ENCODE measurements at places on chromosomes 3 and 15. TPM values are rescaled to one million over a fixed set of nuclear protein-coding genes. Genes with fewer than 3 reads are reported as not detected.

GRCh38 chr3:111956449-111956848, 22.4 kb upstream of the ABHD10 start:
- DNase-seq: no peak

- DNase-seq: no peak
Measured at GRCh38 chr3:143657391-143657790, 190.9 kb downstream of the SLC9A9 start.

DNA sequence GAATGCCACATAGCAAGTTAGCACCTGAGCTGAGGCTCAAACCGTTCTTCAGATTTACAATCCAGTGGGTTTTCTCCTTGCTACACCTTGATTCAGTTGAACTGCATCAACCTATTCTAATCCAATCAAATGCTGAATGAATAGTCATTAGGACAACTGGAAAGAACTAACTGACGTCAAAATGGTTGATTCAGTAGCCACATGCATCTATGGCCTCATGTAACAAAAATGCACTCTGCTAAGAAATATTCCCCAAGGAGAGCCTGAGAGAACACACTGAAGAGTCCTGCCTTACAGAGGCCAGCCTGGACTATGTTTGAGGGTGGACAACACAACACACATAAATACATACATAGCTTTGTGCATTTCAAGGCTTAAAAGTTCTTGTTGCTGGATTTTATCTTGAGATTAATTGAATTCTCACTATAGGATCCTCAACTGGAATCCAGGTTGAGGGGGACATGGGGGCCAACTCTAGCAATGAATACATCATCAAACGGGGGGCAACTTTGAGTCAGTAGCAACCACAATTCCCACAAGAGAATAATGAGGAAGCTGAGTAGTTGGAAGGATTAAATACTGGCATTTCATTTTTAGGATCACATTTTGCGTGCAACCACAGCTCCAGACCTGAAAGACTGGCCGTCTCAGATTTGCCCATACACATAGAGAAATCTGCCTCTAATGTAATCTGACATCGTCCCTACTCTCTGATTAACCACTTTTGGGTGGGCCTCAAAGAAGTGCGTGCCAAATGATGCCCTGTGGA, 280.2 kb upstream of the ICE2 start:
- DNase-seq: no peak

DNA sequence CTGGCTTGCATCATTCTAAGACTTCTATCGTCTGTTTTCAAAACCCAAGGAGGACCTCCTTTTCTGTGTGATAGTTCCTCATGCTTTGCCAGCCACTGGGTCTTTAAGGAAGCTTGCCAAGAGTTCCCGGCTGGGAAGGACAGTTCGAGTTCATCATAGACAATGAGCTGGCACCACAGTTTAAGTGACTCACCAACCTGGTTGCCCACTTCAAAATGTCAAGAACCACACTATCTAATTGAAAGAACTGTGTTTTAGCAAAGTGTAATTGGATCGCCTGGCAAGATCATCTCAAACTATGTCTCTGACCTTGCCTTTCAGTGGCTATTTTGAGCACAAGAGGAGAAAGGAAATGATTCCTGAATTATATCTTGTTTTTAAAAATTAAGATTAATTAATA, 27.9 kb downstream of the SOX2 start:
- DNase-seq: no peak

GRCh38 chr15:98651581-98652220, 3.4 kb downstream of the IGF1R start:
- DNase-seq: peak; percentile 14

DNA sequence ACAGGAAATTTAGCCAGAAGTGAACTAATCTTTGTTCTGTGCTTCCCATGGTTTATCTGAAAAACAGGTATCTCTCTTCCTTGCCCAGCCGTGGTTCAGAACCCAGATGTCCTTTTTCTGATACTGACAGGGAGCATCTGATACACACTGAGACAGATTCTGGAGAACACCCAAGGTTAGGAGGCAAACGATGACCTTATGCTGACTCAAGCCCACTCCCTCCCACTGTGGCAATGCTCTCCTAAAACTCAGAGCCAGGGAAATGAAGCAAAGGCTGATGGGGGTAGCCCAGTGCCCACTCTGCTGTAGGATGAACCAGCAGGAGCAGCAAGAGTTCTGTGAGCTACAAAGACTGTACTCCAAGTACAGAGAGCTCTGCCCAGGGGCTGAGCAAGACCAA, 225.1 kb downstream of the NTRK3 start:
- no peak for DNase-seq

DNA sequence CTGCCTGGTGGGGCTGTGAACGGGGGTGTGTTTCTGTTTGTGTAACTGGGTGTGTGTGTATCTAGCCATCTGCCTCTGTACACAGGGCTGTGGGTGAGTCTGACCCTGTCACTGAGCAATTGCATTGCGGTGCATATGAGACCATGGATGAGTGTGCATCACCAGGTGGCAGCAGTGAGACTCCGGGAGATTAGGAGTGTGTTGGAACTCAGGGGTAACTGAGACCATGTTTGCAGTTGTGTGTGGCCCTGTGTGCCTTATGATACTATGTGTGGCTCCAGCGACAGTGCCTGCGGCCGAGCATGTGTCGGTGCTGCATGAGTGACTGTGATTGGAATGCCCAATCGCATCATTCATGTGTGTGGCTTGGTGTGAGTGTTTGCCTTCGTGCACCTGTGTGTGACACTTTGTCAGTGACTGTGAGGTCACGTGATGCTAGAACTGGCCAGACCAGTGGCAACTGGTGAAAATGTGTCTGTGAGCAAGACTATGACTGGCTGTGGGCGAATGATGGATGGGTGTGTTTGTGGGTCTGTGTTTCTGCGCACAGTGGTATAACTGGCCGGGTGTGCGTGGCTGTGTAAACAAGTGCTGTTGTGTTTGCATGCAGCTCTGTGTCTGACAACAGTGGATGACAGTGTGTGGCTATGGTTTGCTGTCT, 14.0 kb downstream of the VILL start:
- peak; percentile 79 for DNase-seq

DNA sequence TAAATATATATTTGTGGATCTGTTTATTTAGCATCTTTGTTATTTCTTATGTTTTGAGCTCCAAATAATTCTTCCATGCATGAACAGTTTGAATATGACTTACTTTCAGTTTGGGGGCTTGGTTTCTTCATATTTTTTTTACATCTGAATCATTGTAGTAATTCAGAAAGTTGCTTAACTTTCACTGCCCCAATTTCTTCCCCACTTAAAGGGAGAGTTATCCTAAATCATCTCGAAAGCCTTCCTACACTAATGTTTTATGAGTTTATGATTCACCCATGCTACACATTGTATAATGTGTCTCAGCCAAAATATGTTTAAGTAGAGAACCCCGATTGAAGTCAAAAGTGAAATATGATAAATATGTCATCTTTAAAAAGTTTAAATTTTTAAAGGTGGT, 47.8 kb downstream of the SPRED1 start:
- no peak for DNase-seq

DNA sequence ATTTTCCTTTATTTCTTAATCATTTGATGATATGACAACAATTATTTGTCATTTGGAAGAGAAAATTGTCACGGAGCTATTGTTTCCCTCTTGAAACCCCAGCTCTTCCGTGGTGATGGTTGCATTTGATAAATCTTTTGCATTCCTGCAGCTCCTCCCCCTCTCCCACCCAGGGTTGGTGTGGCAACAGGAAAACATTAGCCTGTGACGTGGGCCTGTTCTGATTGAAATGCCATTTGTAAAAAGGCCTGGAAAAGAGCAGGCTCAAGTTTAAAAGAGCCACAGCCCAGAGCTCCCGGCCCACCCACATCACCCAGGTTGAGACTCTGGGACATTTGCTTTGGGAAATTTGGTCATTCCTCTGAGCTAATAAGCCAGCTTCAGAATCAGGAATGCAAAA, 282.5 kb downstream of the RPLP1 start:
- peak; percentile 6 for DNase-seq

DNA sequence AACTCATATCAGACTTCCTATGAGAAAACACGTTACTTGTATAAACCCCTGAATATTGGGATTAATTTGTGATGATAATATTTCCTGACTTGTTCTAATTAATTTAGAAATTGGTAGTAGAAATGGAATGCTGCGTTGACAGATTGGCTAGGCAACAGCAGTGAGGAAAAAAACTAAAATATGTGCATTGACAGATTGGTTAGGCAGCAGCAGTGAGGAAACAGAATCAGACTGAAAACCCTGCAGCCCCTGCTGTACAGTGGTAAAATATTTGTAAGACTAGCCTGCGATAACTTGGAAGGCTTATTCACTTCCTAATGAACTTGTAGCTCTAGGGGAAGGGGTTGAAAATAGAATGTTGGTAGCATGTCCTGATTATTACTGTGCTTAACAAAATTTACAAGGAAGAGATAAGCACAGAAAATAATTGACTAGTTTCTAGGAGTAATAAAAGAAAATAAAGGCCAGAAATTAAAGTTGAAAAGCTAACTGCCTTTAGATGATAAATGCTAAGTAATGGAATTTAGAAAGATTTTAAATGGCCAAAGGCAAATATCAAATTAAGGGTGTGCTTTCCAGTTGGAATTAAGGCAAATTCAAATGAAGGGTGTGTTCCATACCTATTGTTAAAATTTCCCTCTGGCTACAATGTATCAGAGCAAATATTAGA, 29.9 kb upstream of the IL16 start:
- DNase-seq: no peak

DNA sequence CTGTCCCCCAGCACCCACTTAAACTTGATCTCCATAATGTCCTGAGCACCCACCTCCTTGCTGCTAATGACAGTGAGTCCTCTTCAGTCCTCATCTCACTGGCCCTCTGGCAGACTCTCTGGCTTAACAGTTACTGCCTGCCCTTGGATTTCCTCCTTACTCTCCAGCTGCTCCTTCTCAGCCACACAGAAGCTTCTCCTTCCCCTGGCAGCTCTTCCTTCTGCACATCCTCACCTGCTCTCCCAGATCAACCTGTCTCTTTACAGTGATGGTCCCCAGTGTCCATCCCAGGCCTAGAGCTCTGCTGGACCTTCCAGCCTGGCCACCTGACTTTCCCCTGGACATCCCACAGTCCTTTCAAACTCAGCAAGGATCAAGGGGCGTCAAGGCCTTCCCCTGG, 47.4 kb upstream of the SMAD3 start:
- no peak for DNase-seq

- peak; percentile 32 for DNase-seq
Measured at GRCh38 chr3:38039101-38039898, at the start of gene DLEC1. DLEC1 (plus strand) TSS chr3:38039208; CDS start chr3:38039226, 18 bp downstream.

- DNase-seq: no peak
Measured at GRCh38 chr3:129056451-129057173, 4.0 kb upstream of the GP9 start.

DNA sequence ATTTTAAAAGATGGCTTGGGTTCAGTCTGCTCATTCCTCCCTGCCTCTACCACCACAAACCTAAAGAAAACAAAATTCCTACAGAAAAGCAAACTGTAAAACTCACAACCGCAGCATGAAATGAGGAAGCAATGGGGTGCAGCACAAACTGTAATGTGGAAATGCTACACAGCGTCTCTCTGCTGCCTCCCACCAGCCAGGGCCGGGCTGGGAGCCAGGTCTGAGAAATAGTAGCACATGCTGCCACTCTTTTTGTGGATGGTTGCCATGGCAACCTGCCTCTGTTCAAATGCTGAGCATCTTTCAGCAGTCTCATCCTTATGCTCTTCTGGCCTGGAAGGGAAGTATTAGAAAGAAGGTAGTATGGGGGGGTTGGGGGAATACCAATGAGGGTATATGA, 55.4 kb downstream of the EOMES start:
- DNase-seq: peak; percentile 56

- no peak for DNase-seq
Measured at GRCh38 chr15:45914425-45914824, 279.6 kb downstream of the SQOR start.

DNA sequence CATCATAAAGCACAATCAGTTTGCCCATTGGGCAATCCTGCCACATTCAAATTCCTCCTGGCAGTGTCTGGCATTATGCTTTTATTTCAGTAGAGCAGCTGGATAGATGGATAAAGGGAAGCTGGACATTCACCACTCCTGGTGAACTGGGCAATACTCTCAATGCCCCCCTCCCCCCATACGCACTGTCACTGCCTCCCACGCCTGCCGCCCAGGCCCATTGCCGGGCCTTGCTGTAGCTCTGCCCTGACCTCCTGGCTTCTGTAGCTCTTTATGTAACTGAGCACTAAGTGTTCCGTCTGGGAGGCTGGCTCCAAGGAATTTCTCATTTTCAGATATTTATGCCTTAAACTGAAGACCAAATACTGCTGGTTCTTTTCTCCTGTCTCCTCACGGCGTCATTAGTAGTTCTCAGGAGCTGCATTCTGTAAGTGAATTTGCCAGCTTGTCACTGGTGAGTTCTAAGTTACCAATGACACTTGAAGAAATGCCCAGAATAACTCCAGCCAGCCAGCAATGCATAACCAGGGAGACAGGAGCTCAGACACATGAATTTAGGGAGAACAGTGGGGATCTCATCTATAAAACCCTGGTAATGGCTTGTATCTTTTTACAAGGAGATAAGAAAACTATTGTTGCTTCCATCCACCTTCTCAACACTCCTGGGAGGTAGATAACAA, 25.5 kb upstream of the RASGRF1 start:
- DNase-seq: no peak

DNA sequence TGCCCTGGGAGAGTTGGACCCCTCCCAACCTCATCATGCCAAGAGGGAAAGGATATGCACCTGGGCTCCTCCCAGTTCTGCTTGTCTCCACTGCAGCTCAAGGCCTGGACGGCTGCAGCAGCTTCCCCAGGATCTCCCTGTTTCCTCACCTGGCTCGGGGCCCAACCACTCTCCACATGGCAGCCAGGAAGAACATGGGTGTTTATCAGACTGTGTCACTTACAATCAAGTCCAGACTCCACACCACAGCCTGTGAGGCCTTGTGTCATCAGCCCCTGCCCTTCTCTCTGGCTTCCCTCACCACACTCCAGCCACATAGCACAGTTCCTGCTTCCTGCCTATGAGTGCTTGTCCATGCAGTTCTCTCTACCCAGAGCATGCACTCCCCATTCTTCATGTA, 534.4 kb downstream of the EPHB1 start:
- no peak for DNase-seq

- DNase-seq: no peak
Measured at GRCh38 chr3:115758076-115758763, 134.9 kb downstream of the GAP43 start.

GRCh38 chr3:172701751-172702150, 9.1 kb downstream of the NCEH1 start:
- DNase-seq: no peak

- DNase-seq: peak; percentile 36
Measured at GRCh38 chr3:45479621-45480035, 91.3 kb downstream of the LARS2 start.

GRCh38 chr15:45670511-45670910, 35.7 kb downstream of the SQOR start:
- DNase-seq: peak; percentile 97

The IMPG2 gene
- total RNA-seq: 0.85 TPM

The FBXO45 gene
- total RNA-seq: 17.2 TPM

The LSMEM2 gene
- total RNA-seq: not detected

The FAM174B gene
- total RNA-seq: 37.7 TPM

The SOX14 gene
- not detected for total RNA-seq

The CHRM5 gene
- not detected for total RNA-seq

The CHST13 gene
- not detected for total RNA-seq

The PEX11A gene
- 6.5 TPM for total RNA-seq

Measured in dermis blood vessel endothelial cell (primary cell).